Calu3 (cell line): ENCODE measurements at places on chromosomes 3 and 15. TPM values are rescaled to one million over a fixed set of nuclear protein-coding genes. Genes with fewer than 3 reads are reported as not detected.

The KY gene
- 0.15 TPM in 1 of 2 replicates, not detected in the other for total RNA-seq

The SEMA5B gene
- not detected in 2 replicates for total RNA-seq

The KBTBD13 gene
- not detected in 2 replicates for total RNA-seq

The C3orf38 gene
- 21.6 and 23.7 TPM in 2 replicates for total RNA-seq

The TRPC1 gene
- total RNA-seq, result 5.6 and 10.9 TPM in 2 replicates

The PIF1 gene
- total RNA-seq, result 33.9 and 51.5 TPM in 2 replicates

The APBA2 gene
- total RNA-seq, result not detected in 2 replicates

The CEMIP gene
- total RNA-seq, result 1.8 and 4.1 TPM in 2 replicates

- no peak overlapping the region for H3K4me3 ChIP-seq
- no peak overlapping the region for H3K27ac ChIP-seq
- DNase-seq, result no peak
- H3K27me3 ChIP-seq, result peaks cover 22% of the 10 kb centered on the region
- H3K4me1 ChIP-seq, result peaks cover 13% of the 10 kb centered on the region
These were observed 236.8 kb downstream of the TLE3 start for GRCh38 chr15:69860921-69861320.

GRCh38 chr3:184778426-184779332 lies 33.3 kb upstream of the VPS8 start:
- DNase-seq, result no peak
- H3K4me3 ChIP-seq, result no peak overlapping the region
- peaks cover 21% of the 10 kb centered on the region for H3K4me1 ChIP-seq
- H3K27ac ChIP-seq, result no peak overlapping the region

DNA sequence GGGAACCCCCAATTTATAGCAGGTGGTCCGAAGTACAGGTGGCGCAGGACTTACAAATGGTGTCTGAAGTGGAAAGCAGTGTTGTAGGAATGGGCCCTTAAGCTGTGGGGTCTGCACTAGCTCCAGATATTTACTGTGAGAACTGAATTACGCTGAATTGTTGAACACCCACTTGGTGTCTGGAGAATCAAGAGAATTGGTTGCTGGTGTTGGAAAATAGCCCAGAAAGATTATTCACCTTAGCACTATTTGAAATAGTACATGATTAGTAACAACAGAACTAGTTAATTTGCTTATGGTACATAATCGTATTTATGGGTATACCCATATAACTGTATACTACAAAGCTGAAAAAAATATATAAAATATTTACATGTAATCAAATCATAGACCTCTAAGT lies 64.8 kb downstream of the ADAM10 start:
- no peaks in the 10 kb centered on the region for H3K27me3 ChIP-seq
- peaks cover 28% of the 10 kb centered on the region for H3K4me1 ChIP-seq
- no peak overlapping the region for H3K4me3 ChIP-seq
- peaks cover 6% of the 10 kb centered on the region for H3K36me3 ChIP-seq

DNA sequence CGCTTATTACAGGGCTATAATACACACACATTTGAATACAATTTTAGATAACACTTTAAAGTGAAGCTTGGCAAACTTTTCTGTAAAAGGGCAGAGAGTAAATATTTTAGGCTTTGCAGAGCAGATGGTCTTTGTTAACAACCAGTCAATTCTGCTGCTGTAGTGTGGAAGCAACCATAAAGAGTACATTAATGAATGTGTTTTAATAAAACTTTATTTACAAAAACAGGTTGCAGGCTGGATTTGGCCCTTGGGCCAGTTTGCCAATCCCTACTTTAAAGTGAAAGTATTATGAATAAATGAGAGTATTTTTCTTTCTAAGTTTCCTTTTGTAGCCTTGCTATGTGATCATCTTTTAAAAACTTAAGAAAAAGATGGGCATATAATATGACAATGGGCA lies 20.7 kb upstream of the ANKRD34C start:
- H3K27ac ChIP-seq, result no peak overlapping the region
- H3K4me1 ChIP-seq, result peaks cover 14% of the 10 kb centered on the region
- peaks cover 36% of the 10 kb centered on the region for H3K27me3 ChIP-seq
- DNase-seq, result no peak
- H3K36me3 ChIP-seq, result no peaks in the 10 kb centered on the region
- no peak overlapping the region for H3K4me3 ChIP-seq

DNA sequence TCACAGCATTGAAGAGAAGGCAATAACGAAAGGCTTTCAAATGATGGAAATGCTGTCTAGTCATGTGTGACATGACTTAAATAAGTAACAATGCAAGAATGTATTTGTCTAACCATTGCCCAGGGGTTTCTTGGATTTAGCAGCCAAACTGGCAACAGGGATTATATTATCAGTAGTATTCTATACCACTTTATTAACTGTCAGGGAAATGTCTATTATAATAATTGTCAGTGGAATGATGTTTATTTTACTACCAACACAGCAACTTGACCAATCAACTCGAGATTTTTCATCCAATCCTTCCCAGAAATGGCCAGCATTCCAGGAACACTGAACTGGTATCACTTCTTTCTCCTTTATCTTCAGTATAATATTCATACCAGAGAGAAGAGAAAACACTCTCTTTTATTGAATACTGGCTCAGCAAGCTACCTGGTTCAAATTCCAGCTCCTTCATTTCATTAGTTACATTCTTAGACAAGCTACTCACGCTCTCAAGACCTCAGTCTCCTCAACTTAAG lies 66.2 kb downstream of the FOXP1 start:
- H3K36me3 ChIP-seq, result no peaks in the 10 kb centered on the region
- no peaks in the 10 kb centered on the region for H3K27me3 ChIP-seq
- H3K27ac ChIP-seq, result no peak overlapping the region
- no peak overlapping the region for H3K4me3 ChIP-seq

GRCh38 chr15:92780843-92781242 lies 119.3 kb upstream of the CHD2 start:
- H3K4me1 ChIP-seq, result no peaks in the 10 kb centered on the region
- H3K27me3 ChIP-seq, result no peaks in the 10 kb centered on the region
- peaks cover 4% of the 10 kb centered on the region for H3K36me3 ChIP-seq
- no peak overlapping the region for H3K4me3 ChIP-seq
- DNase-seq, result no peak

- no peak for DNase-seq
- peaks cover 36% of the 10 kb centered on the region for H3K4me1 ChIP-seq
- H3K4me3 ChIP-seq, result no peak overlapping the region
- H3K36me3 ChIP-seq, result no peaks in the 10 kb centered on the region
- no peaks in the 10 kb centered on the region for H3K27me3 ChIP-seq
- H3K27ac ChIP-seq, result no peak overlapping the region
These were observed 49.2 kb upstream of the LRRFIP2 start for GRCh38 chr3:37223576-37223975.

- no peak for DNase-seq
- no peaks in the 10 kb centered on the region for H3K4me1 ChIP-seq
- no peaks in the 10 kb centered on the region for H3K36me3 ChIP-seq
These were observed 71.8 kb upstream of the POLG start for GRCh38 chr15:89406218-89406939.

GRCh38 chr15:76994001-76994400 lies 925 bp upstream of the PSTPIP1 start:
- no peak overlapping the region for H3K27ac ChIP-seq
- H3K4me1 ChIP-seq, result peaks cover 17% of the 10 kb centered on the region
- peak; percentile 55 for DNase-seq
- peaks cover 43% of the 10 kb centered on the region for H3K27me3 ChIP-seq

DNA sequence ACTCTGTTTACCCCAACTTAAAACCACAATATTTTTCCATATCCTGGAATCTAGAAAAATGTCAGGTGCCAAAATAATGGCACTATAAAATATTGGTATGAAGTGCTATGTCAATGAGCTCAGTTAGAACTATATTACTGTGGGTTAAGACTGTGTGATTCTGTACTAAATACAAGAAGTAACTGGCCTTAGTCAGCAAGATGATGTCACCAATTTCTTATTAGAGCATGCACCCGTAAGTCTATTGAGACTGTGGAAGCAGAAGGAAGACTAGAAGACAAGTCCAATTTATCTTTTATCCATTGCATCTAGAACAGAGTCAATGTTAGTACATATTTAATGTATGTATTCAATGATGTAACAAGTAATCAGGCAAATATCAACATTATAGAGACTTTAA lies 25.0 kb downstream of the LRRC58 start:
- H3K4me1 ChIP-seq, result no peaks in the 10 kb centered on the region
- no peak overlapping the region for H3K4me3 ChIP-seq
- H3K36me3 ChIP-seq, result no peaks in the 10 kb centered on the region
- no peaks in the 10 kb centered on the region for H3K27me3 ChIP-seq
- H3K27ac ChIP-seq, result no peak overlapping the region

DNA sequence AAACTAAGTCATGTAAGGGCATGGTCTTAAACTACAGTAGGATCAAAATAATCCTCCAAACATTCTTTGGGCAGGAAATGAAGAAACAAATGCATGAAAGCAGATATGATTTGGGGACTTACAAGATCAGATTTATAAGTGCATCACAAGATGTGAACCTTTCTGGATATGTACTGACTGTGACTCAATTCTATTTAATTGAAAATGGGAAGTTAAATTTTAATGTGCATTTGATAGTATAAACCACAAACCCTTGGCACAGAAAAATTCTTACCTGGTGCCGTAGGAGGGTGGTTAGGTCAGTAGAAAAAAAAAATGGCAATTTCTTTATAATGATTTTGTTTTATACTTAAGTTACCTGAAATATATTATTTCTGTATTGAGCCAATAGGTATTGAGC lies 262.5 kb upstream of the TGFBR2 start:
- peaks cover 69% of the 10 kb centered on the region for H3K4me1 ChIP-seq
- H3K27me3 ChIP-seq, result no peaks in the 10 kb centered on the region
- H3K27ac ChIP-seq, result peak overlapping the region; percentile 40

GRCh38 chr3:55282994-55283393 lies 204.1 kb downstream of the WNT5A start:
- H3K27me3 ChIP-seq, result no peaks in the 10 kb centered on the region
- H3K4me1 ChIP-seq, result no peaks in the 10 kb centered on the region
- DNase-seq, result no peak
- H3K4me3 ChIP-seq, result no peak overlapping the region
- H3K36me3 ChIP-seq, result no peaks in the 10 kb centered on the region

GRCh38 chr3:36944641-36945270 lies at the start of gene TRANK1:
Gene TRANK1 (minus strand): TSS chr3:36945054. CDS start chr3:36944809, 245 bp downstream.
- H3K4me1 ChIP-seq, result no peaks in the 10 kb centered on the region
- peak; percentile 15 for DNase-seq
- peaks cover 6% of the 10 kb centered on the region for H3K36me3 ChIP-seq
- peak within 1 kb of the TSS; percentile 78 for H3K4me3 ChIP-seq
- no peak within 1 kb of the TSS for H3K27ac ChIP-seq
- no peaks in the 10 kb centered on the region for H3K27me3 ChIP-seq

DNA sequence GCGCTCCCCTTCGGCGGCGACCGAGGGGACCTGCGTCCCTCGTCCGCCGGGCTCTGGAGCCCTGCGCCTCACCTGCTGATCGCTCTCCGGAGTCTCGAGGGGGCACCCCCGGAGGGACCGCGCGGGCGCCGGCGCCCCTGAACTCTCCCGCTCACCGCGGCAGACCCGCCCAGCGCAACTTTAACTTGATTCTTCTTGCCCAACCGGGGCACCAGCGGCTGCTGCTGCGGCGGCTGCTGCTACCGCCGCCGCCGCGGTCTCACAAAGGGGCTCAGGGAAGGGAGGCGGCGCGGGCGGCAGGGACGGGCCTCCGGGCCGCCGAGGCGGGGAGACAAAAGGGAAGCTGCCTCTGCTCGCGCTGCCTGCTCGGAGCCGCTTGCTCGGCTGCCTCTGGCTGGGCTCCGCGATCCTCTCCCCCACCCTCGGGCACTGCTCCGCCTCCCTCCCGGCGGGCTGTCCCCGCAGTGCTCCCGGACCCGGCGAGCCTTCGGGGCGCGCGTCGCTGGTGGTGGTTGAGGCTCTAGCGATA lies at the start of gene PPM1L:
Gene PPM1L (plus strand): TSS at position 456 of the 529 bp plus-strand sequence.
- H3K36me3 ChIP-seq, result peaks cover 38% of the 10 kb centered on the region
- peak within 1 kb of the TSS; percentile 95 for H3K4me3 ChIP-seq
- H3K27ac ChIP-seq, result peak within 1 kb of the TSS; percentile 93
- DNase-seq, result peak; percentile 71
- peaks cover 23% of the 10 kb centered on the region for H3K4me1 ChIP-seq

DNA sequence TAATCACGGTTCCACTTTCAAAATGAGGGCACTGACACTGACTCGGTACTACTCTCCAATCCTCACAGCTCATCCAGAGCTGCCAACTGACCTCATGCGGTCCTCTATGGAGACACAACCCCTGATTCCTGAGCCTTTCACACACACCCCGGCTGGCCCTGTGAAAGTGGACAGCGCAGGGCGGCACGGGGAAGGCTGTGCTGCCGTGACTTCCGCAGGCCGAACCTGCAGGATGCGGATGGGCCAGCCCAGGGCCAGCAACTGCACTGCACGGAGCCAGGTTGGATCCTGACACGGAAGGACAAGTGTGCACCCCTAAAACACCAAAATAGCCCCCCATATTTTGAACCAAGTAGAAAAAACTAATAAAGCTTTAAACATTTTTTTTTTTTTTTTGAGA lies 41.0 kb downstream of the IQSEC1 start:
- H3K36me3 ChIP-seq, result no peaks in the 10 kb centered on the region
- peaks cover 37% of the 10 kb centered on the region for H3K27me3 ChIP-seq
- no peak overlapping the region for H3K27ac ChIP-seq
- H3K4me1 ChIP-seq, result no peaks in the 10 kb centered on the region
- H3K4me3 ChIP-seq, result no peak overlapping the region
